Naive thymus-derived CD4-positive, alpha-beta T cell (primary cell): ENCODE measurements at places on chromosomes 3 and 15.

- H3K4me3 ChIP-seq = no peak overlapping the region
- peaks cover 8% of the 10 kb centered on the region for H3K4me1 ChIP-seq
- DNase-seq = peak; percentile 75
- no peak overlapping the region for H3K27ac ChIP-seq
Observed at GRCh38 chr15:40782609-40783227, 12.9 kb downstream of the C15orf62 start.

DNA sequence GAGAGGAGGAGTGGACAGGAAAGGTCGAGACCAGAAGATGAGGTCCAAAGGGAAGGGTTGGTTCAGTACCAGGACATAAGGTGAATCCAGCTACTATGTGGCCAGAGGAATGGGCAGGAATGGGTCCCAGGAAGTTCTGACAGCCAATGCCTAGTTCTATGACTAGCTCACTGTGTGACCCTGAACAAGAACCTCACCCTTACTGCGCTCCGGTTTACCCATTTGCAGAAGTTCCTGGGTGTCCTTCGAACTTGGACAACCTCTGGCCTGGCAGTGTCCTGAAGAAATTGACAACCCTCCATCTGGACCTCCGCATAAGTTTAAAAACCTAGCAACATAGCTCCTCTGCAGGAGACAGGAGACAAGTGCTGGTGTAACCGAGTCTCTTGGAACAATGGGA, 12.2 kb upstream of the PSTPIP1 start:
- no peak for DNase-seq
- H3K36me3 ChIP-seq = no peaks in the 10 kb centered on the region
- peaks cover 15% of the 10 kb centered on the region for H3K4me1 ChIP-seq
- no peaks in the 10 kb centered on the region for H3K27me3 ChIP-seq
- H3K4me3 ChIP-seq = no peak overlapping the region

- H3K4me1 ChIP-seq = no peaks in the 10 kb centered on the region
- H3K4me3 ChIP-seq = no peak overlapping the region
- DNase-seq = no peak
- H3K27ac ChIP-seq = no peak overlapping the region
- H3K27me3 ChIP-seq = no peaks in the 10 kb centered on the region
- H3K36me3 ChIP-seq = no peaks in the 10 kb centered on the region
Observed at GRCh38 chr15:95948411-95948810, 382.1 kb upstream of the NR2F2 start.

GRCh38 chr3:123385001-123385401, 63.9 kb downstream of the ADCY5 start:
- H3K27ac ChIP-seq = no peak overlapping the region
- H3K36me3 ChIP-seq = no peaks in the 10 kb centered on the region
- no peaks in the 10 kb centered on the region for H3K27me3 ChIP-seq

GRCh38 chr3:63972987-63973386, 50.3 kb downstream of the PSMD6 start:
- peaks cover 77% of the 10 kb centered on the region for H3K4me1 ChIP-seq
- no peaks in the 10 kb centered on the region for H3K36me3 ChIP-seq
- no peak overlapping the region for H3K4me3 ChIP-seq
- peak overlapping the region; percentile 80 for H3K27ac ChIP-seq

DNA sequence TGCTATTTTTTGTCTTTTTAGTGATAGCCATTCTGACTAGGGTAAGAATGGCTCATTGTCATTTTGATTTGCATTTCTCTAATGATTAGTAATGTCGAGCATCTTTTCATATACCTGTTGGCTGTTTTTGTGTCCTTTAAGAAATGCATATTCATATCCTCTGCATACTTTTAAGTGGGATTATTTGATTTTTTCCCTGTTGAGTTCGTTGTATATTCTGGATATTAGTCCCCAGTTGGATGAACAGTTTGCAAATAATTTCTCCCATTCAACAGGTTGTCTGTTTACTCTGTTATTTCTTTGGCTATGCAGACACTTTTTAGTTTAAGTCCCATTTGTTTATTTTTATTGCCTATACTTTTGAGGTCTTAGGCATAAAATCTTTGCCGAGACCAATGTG, 30.6 kb downstream of the ASB14 start:
- H3K4me3 ChIP-seq = no peak overlapping the region
- H3K27me3 ChIP-seq = no peaks in the 10 kb centered on the region
- DNase-seq = no peak
- H3K4me1 ChIP-seq = no peaks in the 10 kb centered on the region
- H3K27ac ChIP-seq = no peak overlapping the region

DNA sequence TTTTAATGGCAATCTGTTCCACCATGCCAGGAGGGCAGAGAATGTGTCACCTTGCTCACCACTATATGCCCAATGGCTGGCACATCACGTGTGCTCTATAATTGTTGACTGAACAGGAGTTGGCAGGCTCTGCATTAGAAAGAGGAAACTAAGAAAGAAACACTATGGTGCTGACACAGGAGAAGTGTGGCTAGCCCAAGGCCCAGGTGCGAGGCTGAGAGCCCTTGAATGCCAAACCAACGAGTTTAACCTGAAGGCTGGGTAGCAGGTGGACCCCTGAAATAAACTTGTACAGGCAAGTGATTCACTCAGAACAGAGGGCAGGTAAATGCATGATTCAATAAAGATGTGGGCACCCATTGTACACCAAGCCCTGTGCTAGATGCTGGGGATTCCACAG, 2.4 kb downstream of the CHCHD4 start:
- H3K36me3 ChIP-seq = no peaks in the 10 kb centered on the region
- no peak for DNase-seq
- no peak overlapping the region for H3K27ac ChIP-seq

- H3K27ac ChIP-seq = no peak overlapping the region
- H3K4me3 ChIP-seq = no peak overlapping the region
- no peak for DNase-seq
- H3K27me3 ChIP-seq = no peaks in the 10 kb centered on the region
- H3K4me1 ChIP-seq = no peaks in the 10 kb centered on the region
Observed at GRCh38 chr15:41438206-41438605, 21.3 kb downstream of the RTF1 start.

- H3K27me3 ChIP-seq = no peaks in the 10 kb centered on the region
- no peak overlapping the region for H3K27ac ChIP-seq
- H3K4me3 ChIP-seq = no peak overlapping the region
- H3K36me3 ChIP-seq = no peaks in the 10 kb centered on the region
Observed at GRCh38 chr3:35064761-35065160, 574.6 kb upstream of the ARPP21 start.

DNA sequence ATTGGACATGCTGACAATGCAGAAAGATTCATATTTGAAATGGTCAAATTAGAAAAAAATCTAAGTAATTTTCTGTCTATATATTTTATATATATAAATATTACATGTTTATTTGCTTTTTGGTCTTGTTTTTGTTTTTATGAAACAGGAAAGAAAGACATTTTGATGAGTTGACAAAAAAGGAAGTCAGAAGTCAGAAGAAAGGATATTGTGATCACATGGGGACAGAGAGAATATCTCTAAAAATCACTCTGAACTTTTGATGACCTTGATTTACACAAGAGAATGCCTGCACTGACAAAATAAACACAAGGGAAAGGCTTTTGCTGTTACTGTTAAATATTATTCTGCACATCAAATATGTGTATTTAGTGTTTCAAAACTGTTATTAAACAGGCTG, 811.2 kb downstream of the SI start:
- no peak for DNase-seq
- H3K4me1 ChIP-seq = no peaks in the 10 kb centered on the region
- no peak overlapping the region for H3K27ac ChIP-seq
- H3K36me3 ChIP-seq = no peaks in the 10 kb centered on the region

GRCh38 chr3:29026286-29026685, 254.6 kb upstream of the RBMS3 start:
- no peak for DNase-seq
- H3K4me3 ChIP-seq = no peak overlapping the region
- H3K27ac ChIP-seq = no peak overlapping the region
- no peaks in the 10 kb centered on the region for H3K36me3 ChIP-seq
- H3K4me1 ChIP-seq = no peaks in the 10 kb centered on the region
- no peaks in the 10 kb centered on the region for H3K27me3 ChIP-seq

DNA sequence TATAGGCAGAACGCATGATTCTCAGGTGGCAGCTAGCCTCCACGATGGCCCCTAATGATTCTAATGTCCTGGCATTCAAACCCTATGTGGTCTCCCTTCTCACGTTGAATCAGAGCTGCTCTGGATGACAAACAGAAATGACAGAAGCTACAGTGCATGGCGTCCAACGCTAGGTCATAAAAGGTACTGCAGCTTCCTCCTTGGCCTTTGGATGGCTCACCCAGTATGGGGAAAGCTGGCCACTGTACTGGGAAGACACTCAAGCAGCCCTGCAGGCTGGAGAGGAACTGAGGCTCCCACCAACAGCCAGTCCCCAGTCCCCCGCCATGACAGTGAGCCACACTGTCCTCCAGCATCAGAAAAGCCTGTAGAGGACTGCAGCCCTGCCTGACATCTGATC, 286.3 kb downstream of the FAM43A start:
- H3K27ac ChIP-seq = no peak overlapping the region
- H3K36me3 ChIP-seq = no peaks in the 10 kb centered on the region
- H3K27me3 ChIP-seq = no peaks in the 10 kb centered on the region
- H3K4me3 ChIP-seq = no peak overlapping the region
- no peaks in the 10 kb centered on the region for H3K4me1 ChIP-seq
- DNase-seq = no peak

DNA sequence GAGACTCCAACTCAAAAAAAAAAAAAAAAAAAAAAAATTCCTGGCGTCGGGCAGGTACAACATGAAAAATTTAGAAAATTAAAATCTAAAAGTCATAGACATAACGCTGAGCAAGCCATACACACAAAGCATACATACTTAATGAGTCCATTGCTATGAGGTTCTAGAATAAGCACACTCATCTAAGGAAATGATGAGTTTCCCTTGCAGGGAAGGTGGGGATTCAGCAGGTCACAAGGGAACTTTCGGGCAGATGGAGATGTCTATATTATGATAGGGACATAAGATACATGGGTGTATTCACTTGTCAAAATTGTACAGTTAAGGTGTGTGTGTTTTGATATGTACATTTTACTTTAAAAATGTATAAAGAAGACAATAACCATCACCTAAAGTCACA, 120.2 kb upstream of the LIPC start:
- H3K27ac ChIP-seq = no peak overlapping the region
- DNase-seq = no peak
- H3K4me3 ChIP-seq = no peak overlapping the region
- peaks cover 25% of the 10 kb centered on the region for H3K4me1 ChIP-seq

DNA sequence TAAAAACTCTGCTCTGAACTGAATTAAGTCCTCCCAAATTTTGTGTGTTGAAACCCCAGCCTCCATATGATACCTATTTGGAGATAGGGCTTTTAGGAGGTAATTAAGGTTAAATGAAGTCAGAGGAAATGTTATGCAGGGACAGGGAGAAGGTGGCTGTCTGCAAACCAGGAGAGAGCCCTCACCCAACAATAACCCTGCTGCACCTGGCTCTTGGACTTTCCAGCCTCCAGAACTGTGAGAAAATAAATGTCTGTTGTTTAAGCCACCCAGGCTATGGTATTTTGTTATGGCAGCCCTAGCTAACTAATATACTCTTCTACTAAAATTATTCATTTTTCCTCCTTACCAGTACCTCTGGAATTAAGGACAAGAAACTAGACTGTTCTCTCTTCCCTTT, 79.5 kb downstream of the MEIS2 start:
- H3K27me3 ChIP-seq = no peaks in the 10 kb centered on the region
- H3K27ac ChIP-seq = no peak overlapping the region
- no peak for DNase-seq
- H3K4me1 ChIP-seq = no peaks in the 10 kb centered on the region

DNA sequence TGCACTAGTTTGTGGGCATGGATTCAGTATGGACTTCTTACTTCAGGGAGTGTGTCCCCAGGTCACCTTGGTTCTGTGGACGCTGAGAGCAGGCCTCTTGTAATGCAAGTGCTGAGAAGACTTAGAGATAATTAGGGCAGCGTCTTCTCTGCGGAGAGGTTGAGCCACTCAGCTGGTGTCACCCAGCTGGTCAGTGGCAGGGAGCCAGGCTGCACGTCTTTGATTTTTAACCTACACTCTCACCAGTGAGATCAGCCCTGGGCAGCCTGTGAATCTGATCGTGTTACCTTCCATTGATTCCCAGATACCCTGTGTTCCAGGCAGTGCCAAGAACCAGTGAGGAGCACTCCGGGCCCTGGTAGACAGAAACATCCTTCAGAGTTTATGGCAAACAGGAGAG, 92.6 kb downstream of the SLCO3A1 start:
- H3K27ac ChIP-seq = no peak overlapping the region
- H3K36me3 ChIP-seq = no peaks in the 10 kb centered on the region
- no peak overlapping the region for H3K4me3 ChIP-seq

- DNase-seq = no peak
- peaks cover 8% of the 10 kb centered on the region for H3K4me1 ChIP-seq
- no peak overlapping the region for H3K4me3 ChIP-seq
- H3K27me3 ChIP-seq = no peaks in the 10 kb centered on the region
- H3K36me3 ChIP-seq = no peaks in the 10 kb centered on the region
Observed at GRCh38 chr3:194736896-194737600, 51.4 kb downstream of the FAM43A start.

DNA sequence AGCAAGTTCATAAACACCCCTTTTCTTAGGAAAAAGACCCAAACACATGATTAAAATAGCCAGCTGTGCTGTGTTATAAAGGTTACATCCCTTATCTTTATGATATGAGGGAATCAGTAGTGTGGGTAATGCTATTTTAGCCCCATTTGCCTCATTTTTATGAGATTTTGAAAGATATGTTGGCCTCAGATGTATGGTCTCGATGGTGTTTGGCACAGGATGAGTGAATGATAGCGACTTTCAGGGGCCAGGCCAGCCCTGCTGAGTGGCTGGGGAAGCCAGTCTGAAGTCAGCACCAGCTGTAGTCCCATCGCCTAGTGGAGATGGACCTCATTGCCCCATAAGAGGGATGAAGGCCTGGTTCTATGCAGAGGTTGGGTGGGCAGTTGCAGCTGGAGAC, 105.0 kb upstream of the HACD2 start:
- H3K36me3 ChIP-seq = no peaks in the 10 kb centered on the region
- no peak for DNase-seq
- no peaks in the 10 kb centered on the region for H3K4me1 ChIP-seq
- no peak overlapping the region for H3K4me3 ChIP-seq
- H3K27me3 ChIP-seq = no peaks in the 10 kb centered on the region
- H3K27ac ChIP-seq = no peak overlapping the region

DNA sequence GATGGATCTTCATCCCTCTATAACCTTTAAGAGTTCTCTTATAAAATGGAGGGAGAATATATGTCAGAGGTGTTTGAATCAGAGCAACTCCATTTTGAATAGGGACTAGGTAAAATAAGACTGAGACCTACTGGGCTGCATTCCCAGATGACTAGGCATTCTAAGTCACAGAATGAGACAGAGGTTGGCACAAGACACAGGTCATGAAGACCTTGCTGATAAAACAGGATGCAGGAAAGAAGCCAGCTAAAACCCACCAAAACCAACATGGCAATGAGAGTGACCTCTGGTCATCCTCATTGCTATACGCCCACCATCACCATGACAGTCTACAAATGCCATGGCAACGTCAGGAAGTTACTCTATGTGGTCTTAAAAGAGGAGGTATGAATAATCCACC, 211.0 kb downstream of the GBE1 start:
- no peaks in the 10 kb centered on the region for H3K4me1 ChIP-seq
- no peaks in the 10 kb centered on the region for H3K36me3 ChIP-seq
- DNase-seq = no peak
